ENCODE measurements at places on chromosomes 6 and 20. TPM values are rescaled to one million over a fixed set of nuclear protein-coding genes. Genes with fewer than 3 reads are reported as not detected.

The ADGRG6 gene
- 0.26 TPM for total RNA-seq

The SPATA25 gene
- 0.55 TPM for total RNA-seq

The TREM1 gene
- total RNA-seq, result not detected

The COL21A1 gene
- not detected for total RNA-seq

The DACT2 gene
- total RNA-seq, result not detected

The OR2B3 gene
- total RNA-seq, result not detected

The LY86 gene
- 1.7 TPM for total RNA-seq

The ME1 gene
- 0.20 TPM for total RNA-seq

The GFRAL gene
- not detected for total RNA-seq

The ACTR5 gene
- total RNA-seq, result 9.5 TPM

The MROH8 gene
- total RNA-seq, result 2.3 TPM

The IPCEF1 gene
- 17.3 TPM for total RNA-seq

The GSTA2 gene
- total RNA-seq, result not detected

The IMPG1 gene
- not detected for total RNA-seq

The CGAS gene
- 54.3 TPM for total RNA-seq

The BPIFB1 gene
- total RNA-seq, result not detected

- peak; percentile 58 for DNase-seq
Measured at GRCh38 chr6:159110013-159110412, 59.2 kb upstream of the FNDC1 start.

GRCh38 chr6:4687989-4688947 is 87.9 kb upstream of the CDYL start:
- no peak for DNase-seq

- DNase-seq, result no peak
Measured at GRCh38 chr6:54100411-54101006, 10.7 kb upstream of the MLIP start.

DNA sequence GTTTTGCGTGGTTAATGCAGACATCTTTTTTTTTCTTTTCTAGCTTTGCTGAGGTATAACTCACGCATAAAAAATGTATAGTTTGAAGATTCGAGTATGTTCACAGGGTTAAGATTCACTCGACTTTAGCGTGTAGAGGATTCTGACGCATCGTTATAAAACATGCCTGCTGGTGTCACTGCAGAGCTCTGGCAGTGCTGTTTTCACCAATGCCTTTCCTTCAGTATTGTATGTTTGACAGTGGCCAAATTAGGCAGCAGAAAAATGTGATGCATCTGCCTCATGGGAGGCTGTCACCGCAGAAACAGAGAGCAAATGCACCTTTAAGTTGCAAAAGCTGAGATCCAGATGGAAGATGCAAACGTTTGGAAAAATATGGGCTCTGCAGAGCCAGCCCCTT is 18.0 kb upstream of the SIRPB2 start:
- no peak for DNase-seq

- DNase-seq, result no peak
Measured at GRCh38 chr6:71203206-71203605, 85.4 kb upstream of the OGFRL1 start.

DNA sequence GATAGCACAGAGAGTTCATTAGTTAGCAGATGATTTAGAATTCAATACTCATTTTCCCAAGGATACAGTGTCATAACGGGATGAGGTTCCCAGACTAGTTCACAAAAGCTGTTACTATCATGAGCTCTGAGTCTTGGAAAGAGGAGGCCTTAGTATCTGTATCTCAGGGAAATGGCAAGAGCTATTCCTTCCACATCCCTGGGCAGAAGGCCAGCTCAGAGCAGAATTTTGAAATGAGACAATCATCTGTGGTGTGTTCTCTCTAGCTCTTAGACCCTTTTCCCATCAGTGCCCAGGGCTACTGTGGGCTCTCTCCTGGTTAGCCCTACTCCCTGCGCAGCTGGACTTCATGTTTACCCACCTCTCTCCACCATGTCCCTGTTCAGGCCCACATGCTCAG is 64.5 kb downstream of the JAG1 start:
- no peak for DNase-seq

DNA sequence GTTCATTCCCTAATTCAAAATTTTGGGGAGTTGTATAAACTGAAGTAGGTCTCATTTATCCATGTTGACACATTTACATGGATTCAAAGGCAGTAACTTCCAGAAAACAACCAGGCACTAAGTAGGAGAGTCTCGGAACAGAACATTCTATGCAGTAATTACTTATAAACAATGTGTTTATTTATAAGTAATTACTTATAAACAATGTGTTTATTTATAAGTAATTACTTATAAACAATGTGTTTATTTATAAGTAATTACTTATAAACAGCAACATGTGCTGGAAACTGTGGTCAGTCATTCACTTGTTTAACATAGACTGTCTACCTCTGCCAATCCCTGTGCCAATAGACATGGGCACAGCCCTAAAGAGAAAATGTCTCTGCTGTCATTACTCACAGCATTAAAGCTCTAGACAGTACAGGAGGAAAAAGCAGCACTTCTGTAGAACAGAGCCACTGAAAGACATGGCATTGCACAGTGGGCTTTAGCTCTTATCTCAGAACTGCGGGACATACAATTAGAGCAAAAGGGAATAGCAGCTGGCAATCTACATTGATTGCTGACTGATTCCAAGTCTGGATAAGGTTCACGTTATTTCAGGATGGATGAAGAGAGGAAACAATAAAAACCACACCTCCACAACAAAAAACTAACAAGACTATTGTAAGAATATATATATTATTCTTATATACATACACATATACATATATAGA is 188.2 kb downstream of the WDR27 start:
- no peak for DNase-seq

GRCh38 chr6:8075704-8076103 is 11.5 kb upstream of the BLOC1S5 start:
- no peak for DNase-seq

GRCh38 chr6:12269110-12269509 is 21.1 kb upstream of the EDN1 start:
- DNase-seq, result no peak

DNA sequence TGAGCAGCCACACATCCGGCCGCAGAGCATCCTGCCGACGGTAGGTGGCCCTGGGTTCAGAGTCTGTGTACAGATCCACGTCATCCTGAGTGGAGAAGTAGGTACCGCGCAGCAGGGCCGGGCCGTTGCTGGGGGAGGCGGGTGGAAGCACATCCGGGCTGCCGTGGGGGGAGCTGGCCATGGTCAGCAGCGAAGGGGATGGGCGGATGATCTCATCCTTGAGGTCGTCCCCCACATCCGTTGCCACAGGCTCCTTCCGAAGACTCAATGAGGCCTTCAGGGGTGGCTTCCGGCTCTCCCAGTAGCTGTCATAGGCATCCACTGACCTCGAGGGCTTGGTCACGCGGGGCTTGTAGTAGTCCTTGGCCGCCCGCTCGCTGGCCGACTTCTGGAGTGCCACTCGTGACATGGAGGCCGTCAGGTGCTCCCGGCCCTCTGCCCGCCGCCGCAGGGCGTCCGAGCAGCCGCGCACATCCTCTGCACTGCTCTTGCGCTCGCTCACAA is 9.2 kb downstream of the SPATA2 start:
- DNase-seq, result no peak

GRCh38 chr6:159913862-159914564 is 23.2 kb downstream of the MAS1 start:
- no peak for DNase-seq

DNA sequence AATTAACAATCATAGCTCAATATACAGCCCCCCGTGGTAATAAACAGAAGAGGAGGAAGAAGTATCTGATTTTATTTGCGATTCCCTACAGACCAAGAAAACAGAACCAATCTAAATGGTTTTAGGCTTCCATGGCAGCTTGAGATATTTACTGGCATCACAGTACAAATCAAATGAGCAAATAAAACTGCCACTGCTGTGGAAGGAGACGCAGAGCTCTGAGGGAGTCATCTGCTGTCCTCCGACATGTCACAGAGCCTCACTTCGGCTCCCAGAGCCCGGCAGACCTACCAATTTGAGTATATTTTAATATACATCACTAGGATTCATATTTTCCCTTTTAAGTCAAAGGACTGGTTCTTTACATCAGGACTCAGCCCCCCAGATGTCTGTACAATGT is 145.2 kb upstream of the KCNQ5 start:
- DNase-seq, result no peak

- no peak for DNase-seq
Measured at GRCh38 chr6:79073888-79074287, 4.2 kb downstream of the PHIP start.

DNA sequence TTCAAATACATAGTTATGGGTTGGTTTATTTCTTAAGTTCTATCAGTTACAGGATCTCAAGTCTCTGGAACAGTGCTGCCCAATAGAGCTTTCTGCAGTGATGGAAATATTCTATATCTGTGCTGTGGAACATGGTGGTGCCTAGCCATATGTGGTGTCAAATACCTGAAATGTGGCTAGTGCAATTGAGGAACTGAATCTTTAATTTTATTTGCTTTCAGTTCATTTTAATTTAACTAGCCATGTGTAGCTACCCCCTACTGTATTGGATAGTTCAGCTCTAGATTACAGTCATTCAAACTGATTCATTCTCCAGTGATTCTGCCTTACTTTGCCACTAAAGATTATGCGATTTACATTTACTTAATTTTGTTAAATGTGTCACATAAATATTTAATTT is 503.2 kb downstream of the CDKAL1 start:
- no peak for DNase-seq

DNA sequence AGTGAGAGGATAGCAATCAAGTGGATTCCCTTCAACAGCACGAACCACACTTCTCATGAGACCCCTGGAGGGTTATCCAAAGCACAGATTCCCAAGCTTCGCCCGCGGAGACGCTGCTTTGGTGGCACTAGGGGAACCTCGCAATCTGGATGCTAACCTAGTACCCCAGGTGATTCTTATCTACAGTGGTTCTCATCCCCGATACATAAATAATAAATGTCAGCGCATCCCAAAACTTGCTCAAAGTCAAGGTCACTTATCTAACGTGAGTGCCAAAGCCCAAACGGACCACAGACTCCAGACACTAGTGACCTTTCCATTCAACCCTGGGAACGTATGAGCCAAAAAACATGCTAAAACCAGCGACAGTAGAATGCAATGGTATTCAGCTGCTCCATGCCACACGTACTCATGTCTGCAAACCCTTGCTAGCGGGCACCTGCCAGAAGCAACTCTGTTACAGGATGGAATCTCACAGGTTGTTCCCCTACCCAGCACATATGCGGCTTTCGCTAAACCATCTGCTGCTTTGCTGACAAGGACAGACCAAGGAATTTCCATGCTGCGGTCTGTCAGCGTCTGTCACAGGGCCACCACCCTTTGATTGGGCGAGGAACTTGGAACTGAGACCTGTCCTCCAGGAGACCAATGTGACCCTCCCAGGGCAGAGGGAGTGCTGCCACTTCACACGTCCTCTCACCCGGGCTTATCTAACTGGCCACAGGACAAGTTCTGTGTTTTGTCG is 16.8 kb downstream of the MYLK4 start:
- no peak for DNase-seq

DNA sequence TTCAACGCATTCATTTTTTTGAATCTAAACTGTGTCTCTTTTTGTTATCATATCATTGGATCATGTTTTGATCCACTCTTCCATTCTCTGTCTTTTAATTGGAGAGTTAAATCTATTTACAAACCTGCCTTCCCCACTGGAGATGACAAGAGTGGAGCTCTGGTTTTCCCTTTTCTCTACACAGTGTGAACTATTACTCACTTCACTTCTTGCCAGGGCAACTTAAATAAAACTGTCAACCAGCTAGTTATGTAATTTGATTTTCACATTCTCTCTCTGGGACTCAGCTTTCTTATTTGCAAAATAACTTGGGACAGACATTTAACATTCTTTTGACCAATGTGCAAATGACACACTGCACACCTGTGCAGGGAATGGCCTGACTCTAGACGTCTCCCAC is 230.8 kb upstream of the CST7 start:
- no peak for DNase-seq

DNA sequence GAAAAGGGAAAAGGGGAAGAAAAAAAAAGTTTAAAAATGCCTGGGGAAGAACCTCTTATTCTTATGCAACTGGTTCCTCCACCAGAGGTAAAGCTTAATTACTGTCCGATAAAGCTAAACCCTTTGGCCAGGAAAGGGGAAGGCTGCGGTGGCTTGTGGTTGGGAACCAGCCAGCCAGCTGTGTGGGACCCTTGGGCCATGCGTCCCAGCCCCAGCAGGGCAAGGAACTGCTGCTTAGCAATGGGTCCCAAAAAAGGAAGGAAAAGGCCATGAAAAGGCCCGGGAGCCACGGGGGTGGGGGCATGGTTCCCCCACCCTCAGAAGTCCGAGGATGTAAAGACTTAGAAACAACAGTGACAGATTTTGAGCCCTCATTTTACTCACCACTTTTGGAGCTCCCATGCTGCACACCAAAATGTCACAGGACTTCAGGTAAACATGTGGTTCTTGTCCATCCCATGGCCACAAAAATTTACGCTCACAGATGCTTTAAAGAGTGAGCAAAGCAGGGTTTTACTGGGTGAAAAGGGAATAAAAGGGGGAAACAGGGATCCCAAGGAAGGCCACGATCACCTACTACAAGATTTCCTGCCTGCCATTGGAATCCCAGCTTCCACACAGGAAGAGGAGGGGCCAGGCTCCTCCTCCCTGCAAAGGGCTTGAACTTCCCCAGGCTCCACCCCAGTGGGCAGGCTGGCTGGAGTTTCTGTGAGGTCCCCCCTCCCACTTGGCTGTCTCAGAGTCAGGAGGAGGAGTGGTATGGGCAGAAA is 1234.7 kb upstream of the GJE1 start:
- DNase-seq, result no peak

DNA sequence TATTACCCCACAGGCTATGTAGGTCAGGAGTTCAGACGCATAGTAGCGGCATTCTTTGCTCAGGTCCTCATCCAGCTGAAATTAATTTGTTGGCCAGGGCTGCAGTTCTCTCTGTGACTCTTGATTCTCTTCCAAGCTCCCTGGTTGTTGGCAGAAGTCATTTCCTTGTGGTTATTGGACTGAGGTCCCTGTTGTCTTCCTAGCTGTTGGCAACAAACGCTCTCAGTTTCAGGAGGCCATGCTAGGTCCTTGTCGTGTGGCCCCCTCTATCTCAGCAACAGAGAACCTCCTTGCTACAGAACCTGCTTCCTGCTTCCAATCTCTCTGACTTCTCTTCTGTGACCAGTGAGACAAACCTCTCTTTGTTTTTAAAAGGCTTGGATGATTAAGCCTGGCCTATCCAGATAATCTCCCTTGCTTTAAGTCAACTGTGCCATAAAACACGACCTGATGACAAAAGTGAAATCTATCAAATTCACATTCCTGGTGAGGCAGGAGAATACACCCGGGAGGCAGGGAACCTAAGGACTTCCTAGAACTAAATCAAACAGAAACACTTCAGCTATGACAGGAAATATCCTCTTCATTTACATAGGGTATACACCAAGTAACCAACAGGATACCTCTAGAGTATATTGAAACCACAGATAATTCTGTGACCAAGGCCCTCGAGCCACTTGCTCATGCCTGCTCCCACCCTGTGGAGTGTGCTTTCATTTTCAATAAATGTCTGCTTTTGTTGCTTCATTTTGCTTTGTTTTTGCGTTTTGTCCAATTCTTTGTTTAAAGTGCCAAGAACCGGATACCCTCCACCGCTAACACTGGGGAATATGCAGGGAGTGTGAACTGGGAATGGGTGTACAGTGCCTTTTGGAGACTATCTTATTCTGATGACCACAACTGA is 196.0 kb downstream of the BTBD3 start:
- DNase-seq, result no peak
